Stimulated activated CD4-positive, alpha-beta T cell treated with anti-CD3 and anti-CD28 coated beads, Interleukin-15, amount 100 ng/mL, for 48 hours (primary cell): ENCODE measurements at places on chromosomes 3 and 15.

GRCh38 chr3:169575381-169575780 is 88.1 kb downstream of the MECOM start:
- DNase-seq: no peak

DNA sequence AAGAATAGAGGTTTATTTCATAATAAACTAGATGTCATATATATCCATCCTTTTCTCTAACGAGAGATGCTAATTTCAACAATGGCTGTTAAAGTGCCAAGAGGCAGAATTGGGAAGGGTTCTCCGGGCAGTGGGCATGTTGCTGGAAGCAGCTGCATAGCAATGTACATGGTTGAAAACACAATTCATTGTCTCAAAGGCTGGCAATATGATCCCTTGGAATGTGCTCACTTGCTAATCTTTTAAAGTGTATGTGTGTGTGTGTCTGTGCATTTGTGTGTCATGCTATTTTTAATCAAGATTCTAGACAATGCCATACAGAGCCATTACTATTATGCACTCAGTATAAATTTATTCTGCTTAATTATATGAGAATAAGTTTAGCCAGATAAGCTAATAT is 1020.3 kb downstream of the NAALADL2 start:
- no peak for DNase-seq

- DNase-seq: no peak
Observed at GRCh38 chr3:50203809-50204803, 965 bp upstream of the SLC38A3 start.

- DNase-seq: no peak
Observed at GRCh38 chr3:76122007-76122406, 336.7 kb upstream of the ZNF717 start.

GRCh38 chr3:25768851-25769250 is 14.4 kb downstream of the NGLY1 start:
- no peak for DNase-seq

DNA sequence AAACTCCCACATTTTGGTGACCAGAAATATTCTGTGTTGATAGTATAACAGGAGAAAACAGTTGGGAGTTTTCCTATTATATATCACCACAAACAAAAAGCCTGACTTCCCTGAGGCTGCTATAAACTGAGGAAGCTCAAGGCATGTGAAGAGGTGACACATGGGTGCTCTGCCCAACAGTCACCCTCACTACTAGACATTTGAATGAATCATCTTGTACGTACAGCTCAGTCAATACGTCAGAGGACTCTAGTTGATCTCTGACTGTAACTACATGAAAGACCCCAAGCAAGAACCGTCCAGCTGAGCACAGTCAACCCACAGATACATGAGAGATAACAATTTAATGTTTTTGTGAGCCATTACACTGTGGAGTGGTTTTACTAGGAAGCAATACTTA is 338.3 kb upstream of the ATP11B start:
- no peak for DNase-seq

- no peak for DNase-seq
Observed at GRCh38 chr15:29935296-29936004, 113.2 kb upstream of the TJP1 start.

- DNase-seq: no peak
Observed at GRCh38 chr15:48332642-48333034, 1.4 kb downstream of the DUT start.

DNA sequence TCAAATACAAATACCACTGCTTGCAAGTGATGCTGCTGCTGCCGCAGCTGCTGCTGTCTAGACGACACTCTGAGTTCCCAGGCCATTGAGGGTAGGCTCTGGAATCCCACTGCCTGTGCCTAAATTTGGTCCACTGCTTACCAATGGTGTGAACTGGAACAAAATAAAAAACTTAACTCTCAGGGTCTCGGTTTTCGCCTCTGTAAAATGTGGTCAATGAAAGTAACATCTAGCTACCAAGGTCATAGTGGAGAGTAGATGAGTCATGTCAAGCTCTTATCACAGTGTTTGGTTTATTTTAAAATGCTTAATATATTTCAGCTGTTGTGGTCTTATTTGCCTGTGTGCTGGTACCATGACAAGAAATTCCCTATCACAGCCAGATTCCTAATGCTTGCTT is 299.3 kb downstream of the CLSTN2 start:
- no peak for DNase-seq

GRCh38 chr3:69695933-69696332 is 43.3 kb upstream of the MITF start:
- no peak for DNase-seq

DNA sequence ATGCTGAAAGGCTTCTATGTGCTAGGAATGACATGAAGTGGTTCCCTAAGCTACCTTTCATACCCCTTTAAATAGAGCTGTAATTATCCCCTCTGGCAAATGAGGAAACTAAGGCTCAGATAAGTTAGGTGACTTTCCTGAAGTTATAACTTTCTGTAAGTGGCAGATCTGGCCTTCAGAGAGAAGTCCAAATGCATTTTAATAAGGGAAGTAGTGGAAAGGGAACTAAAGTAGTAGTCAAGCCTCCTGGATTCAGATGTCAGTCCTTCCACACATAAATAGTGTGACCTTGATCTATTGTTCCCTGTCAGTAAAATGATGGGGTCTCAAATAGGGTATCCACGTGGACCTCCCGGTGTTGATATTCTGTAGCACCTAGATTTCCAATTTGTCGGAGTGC is 277.7 kb downstream of the EDEM1 start:
- no peak for DNase-seq

GRCh38 chr15:73022161-73022560 is 30.1 kb upstream of the NEO1 start:
- no peak for DNase-seq

DNA sequence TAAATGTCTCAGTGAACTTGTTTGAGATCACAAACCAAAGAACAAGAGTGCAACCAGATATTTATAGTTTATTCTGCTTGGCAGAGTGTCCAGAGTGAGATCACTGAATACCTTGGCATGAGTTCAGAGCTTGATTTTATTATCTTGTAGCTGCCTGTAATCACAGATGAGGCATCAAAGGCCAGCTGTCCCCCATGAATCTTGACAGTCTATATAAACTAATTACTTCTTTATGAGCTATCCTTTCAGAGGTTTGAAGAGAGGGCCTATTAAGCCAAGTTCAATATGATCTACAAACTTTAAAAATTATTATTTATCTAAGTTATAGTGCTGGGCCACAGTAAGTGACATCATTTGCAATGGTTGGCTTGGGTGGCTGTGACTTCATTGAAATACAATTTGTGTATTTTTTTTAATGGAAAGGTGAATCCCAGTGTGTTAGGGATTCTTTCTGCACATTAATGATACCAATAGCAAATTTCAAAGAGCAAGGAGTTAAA is 251.5 kb downstream of the CLSTN2 start:
- DNase-seq: no peak

DNA sequence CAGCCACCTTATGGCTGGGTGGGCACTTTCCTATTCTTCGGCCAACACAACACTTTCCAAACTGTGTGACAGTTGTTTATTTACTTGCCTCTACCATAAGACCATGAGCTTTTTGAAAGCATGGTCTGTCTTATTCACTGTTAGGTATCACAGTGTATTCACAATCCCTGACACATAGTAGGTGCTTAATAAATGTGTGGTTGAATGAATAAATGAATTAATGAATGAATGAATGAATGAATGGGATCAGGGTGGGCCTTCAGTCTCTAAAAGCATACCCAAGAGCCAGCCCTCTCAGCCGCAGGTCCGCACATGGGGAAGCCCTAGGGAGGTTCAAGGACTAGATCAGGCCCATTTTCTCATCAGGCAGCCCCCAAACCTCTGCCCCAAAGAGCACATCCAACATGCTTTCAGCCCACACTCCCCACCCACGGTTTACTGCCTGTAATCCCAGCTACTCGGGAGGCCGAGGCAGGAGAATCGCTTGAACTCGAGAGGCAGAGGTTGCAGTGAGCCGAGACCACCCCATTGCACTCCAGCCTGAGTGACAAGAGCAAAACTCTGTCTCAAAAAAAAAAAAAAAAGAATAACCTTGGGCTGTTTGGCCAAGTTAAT is 95.9 kb downstream of the LIPC start:
- no peak for DNase-seq

DNA sequence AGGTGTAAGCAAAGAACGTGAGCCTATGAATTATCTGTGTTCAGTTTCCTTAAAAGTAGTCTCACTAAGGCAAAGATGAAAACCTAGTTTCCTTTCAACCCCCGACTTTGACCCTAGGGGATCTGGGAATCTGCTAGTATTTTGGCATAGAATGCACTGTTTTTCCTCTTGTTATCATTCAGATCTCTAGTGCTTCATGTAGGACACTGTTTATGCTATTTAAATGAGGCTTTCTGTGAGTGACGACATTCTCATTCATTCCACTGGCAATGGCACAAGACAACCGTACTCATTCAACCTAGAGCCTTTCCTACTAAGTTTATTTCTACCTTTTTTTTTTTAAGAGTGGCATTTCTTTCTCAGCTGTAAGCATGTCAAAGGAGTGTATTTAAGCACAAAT is 67.0 kb downstream of the CHAC1 start:
- no peak for DNase-seq

- DNase-seq: no peak
Observed at GRCh38 chr3:42175386-42176240, 84.5 kb downstream of the TRAK1 start.

GRCh38 chr3:37833302-37834186 is 28.1 kb upstream of the CTDSPL start:
- no peak for DNase-seq
